Ovary (tissue), 10 donors: ENCODE measurements at places on chromosomes 12 and 14. TPM values are rescaled to one million over a fixed set of nuclear protein-coding genes. Genes with fewer than 3 reads are reported as not detected.

BICDL1 gene
- 1.2 TPM for polyA plus RNA-seq

SERPINA5 gene
- polyA plus RNA-seq, result 21.5 TPM

TEAD4 gene
- polyA plus RNA-seq, result 7.2 TPM

CTSG gene
- 2.0 TPM for polyA plus RNA-seq

SNAPC1 gene
- 5.2 TPM for polyA plus RNA-seq

CLEC4D gene
- polyA plus RNA-seq, result 0.05 TPM

TRIM9 gene
- polyA plus RNA-seq, result 2.1 TPM
